Stimulated activated CD4-positive, alpha-beta T cell treated with anti-CD3 and anti-CD28 coated beads, Interleukin-15, amount 100 ng/mL, for 24 hours (primary cell): ENCODE measurements at places on chromosomes 1 and 21.

- no peak for DNase-seq
Measured at GRCh38 chr1:110430901-110431300, 20.0 kb upstream of the PROK1 start.

DNA sequence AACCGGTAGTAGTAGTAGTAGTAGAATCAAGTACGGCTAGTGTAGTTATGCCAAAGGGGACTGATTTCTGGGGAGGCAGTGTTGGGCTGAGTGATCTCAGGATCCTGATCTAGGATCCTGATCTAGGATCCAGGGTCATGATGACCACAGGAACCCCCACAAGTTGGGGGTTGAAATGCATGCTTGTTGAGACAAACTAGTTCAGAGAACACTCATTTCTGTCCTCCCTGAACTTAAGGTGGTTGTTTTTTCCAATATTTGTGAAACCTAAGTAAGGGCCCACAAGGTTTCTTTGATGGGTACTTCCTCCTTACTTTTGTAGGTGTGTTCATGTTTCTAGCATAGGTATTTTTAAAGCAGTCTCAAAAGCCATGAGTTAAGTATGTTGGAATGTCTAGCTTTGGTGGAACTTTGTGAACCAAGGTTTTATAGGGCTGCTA is 33.9 kb upstream of the PDC start:
- DNase-seq, result no peak

DNA sequence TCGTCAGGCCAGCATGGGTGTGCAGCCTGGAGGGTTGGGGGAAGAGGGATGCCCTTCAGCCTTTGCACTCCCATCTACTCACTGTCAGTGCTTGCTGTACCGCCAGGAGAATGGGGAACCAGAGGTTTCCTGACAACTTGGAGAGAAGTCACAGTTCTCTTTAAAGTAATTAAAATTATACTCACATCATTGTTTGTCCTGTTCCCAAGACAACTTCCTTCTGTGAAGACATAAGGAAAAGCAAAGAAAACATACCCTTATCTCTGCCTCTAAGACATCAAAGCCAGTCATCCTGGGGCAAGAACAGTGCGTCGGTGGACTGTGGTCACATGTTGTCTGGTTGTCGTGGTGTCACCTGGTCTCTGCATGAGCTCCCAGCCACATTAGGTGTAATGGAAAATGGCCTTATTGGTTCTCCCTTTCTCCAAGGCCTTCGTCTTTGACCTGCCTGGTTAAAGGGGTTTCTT is 17.6 kb downstream of the TRAF5 start:
- DNase-seq, result no peak

- DNase-seq, result no peak
Measured at GRCh38 chr1:233268389-233269022, 27.0 kb downstream of the PCNX2 start.

DNA sequence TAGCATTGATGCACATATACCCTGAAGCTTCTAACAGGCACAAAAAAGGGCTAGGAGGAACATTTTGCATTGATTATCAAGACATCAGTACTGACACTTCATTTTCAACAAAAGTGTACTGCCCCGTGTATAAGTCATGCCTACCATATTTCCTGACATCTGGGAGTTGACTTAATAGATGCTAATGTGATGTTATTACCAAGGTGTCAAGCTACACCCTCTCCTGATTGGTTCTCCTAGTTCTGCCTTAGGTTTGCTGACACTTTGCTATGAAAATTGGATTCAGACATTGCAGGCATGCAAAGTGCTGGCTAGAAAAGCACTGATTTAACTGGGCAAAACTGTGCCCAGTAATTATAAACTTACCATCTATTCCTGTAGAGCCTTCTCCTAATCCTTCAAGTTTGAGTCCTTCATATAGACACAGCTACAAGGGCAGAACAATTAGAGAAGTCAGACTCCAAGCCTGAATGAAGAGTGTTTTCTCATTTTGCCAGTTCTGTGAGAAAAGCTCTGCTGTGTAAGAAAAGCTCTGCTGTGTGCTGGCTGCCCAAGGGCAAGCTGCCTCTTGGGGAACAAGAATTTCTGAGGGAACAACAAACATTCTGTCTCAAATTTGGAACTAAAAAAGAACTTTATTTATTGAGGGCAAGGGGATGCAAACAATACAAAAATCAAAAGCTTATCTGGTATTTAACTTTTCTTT is 11.2 kb downstream of the S100A10 start:
- no peak for DNase-seq

DNA sequence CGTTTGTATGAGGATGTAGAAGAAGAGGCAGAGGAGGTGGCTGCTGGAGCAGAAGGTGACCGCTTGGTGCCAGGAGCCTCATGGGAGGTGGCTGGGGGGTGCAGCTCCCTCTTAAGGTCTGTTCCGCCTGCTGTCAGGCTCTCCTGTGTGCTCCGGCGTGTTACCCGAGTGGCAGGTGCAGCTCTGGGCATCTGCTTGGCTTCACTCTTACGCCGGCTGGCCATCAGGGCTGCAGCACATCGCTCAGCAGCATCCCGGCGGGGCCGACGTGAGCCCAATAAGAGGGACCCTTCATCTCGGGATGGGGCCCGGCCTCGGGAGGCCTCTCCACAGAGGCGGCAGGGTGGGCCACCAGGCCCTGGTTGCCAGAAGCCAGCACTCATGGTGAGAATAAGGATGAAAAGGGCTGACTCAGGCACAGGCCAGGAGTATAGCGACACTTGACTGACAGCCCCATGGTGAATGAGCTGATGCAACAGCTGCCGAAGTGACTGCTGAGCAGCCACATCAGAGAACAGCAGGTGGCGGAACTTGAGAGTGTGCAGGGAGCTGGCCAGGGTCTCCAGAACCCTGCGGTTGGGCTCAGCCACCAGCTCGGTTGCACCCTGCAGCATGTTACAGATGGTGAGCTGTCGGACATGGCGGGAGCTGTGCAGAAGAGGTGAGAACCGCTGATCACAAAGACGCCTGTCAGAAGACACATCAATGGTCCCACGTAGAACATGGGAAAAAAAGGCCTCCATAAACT is 17.5 kb downstream of the LRRC41 start:
- DNase-seq, result peak; percentile 49

- no peak for DNase-seq
Measured at GRCh38 chr1:184031409-184032107, 6.0 kb downstream of the COLGALT2 start.

DNA sequence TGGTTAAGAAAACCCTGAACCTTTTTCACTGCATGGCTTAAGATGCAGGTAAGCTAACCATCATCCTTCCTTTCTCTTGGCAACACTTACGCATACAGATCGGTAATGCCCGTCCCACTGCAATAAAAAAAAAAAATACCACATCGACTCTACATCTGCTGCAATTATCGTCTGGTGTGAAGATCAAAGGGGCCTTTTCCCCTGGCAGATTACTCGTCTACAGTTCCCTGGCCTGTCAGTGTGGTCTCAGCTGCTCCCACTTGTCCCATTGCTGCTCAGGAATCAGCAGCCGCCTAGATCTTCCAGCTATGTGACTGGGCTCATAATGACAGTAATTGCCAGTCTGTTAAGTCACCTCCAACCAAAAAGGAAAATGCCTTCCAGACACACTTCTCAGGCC is 133.1 kb downstream of the SETD4 start:
- no peak for DNase-seq

DNA sequence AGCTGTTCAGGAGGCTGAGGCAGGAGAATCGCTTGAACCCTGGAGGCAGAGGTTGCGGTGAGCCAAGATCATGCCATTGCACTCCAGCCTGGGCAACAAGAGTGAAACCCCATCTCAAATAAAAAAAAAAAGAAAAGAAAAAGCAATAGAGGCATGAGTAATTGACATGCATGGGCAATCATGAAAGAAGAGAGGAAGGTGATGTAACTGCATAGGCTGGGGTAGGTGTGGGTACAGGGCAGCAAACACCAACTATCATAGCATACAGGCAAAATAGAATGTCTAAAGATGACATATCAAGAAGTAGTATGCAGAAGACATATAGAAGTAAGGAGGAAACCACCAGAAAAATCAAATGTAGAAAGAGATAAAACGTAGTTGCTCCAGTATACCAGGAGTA is 19.0 kb upstream of the MGST3 start:
- DNase-seq, result no peak
